ENCODE measurements at places on chromosomes 11 and 22.

DNA sequence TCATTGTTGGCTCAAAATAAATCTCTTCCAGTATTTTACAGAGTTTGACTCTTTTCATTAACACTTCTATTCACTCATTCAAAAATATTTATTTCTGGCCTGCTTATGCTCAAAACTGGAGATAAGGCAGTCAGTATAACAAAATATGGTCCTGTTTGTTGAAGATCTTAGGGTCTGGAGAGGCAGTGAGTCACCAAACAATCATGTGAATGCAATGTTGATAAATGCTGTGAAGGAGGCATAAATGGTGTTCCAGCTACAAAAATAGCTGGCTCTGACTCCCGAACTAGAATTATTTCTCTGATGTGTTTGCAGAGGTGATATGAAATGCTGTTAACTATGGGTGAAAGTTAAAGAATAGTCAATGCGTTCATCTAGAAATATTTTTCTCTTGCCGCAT is 390.6 kb downstream of the AASDHPPT start:
- no peak for DNase-seq

- peak; percentile 10 for DNase-seq
Observed at GRCh38 chr11:70739811-70740487, 341.6 kb downstream of the CTTN start.

GRCh38 chr11:60915248-60915914 is 1.4 kb downstream of the TMEM109 start:
- DNase-seq: peak; percentile 82

- peak; percentile 78 for DNase-seq
Observed at GRCh38 chr22:42961810-42962209, 53.1 kb downstream of the PACSIN2 start.

GRCh38 chr11:60370811-60371298 is 7.5 kb upstream of the MS4A7 start:
- DNase-seq: no peak

Measured in hematopoietic multipotent progenitor cell treated with erythropoietin and hydrocortisone succinate and interleukin-3 and kit ligand, for 6 days (in vitro differentiated cells).